ENCODE measurements at places on chromosomes 3 and 15. TPM values are rescaled to one million over a fixed set of nuclear protein-coding genes. Genes with fewer than 3 reads are reported as not detected.
A peak's percentile ranks its signal among the peaks of the same experiment; 100 is the strongest.

Gene PLCB2
- total RNA-seq: under 0.01 TPM

Gene C3orf52
- total RNA-seq: 4.8 TPM

Gene AADAC
- total RNA-seq: under 0.01 TPM

Gene ATP10A
- total RNA-seq: not detected

Gene SST
- not detected for total RNA-seq

Gene GPR62
- not detected for total RNA-seq

Gene MBNL1
- 206 TPM for total RNA-seq

Gene COMMD2
- 22.8 TPM for total RNA-seq

Gene PLSCR2
- not detected for total RNA-seq

Gene SEMA5B
- under 0.01 TPM for total RNA-seq

Gene PDZRN3
- total RNA-seq: not detected

GRCh38 chr3:53140847-53141845, 10.9 kb upstream of the RFT1 start:
- peak; percentile 41 for DNase-seq

DNA sequence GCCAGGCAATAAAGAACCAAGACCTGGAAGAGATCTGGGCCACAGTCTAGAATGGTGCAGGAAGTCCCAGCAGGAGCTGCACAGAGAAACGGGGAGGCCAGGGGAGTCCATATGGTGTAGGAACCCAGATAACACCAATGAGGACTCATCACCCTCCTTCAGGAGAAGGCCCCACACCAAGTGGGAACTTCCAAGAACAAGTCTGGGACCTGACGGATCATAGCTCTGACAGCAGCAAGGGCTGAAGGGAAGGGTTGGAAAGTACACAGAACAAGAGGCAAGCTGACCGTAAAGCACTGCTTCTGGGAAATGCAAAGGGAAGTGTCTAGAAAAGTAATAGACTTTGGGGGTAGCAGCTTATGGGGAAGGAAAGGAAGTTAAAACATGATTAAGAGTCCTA, 34.5 kb downstream of the ANO10 start:
- DNase-seq: no peak

DNA sequence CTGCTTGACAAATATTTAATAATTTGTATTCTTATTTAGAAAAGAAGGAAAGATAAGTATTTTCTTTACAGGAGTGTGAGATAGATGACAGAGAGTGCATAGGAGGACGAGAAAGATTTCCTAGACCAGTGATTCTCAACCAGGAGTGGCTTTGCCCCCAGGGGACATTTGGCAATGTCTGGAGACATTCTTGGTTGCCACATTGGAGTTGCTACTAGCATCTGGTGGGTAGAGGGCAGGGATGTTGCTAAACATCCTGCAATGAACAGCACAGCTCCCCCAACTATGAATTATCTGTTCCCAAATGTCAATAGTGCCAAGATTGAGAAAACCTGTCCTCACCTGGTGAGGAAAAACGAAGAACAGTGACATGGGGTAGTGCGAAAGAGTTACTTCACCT, 30.8 kb upstream of the MINAR1 start:
- no peak for DNase-seq

DNA sequence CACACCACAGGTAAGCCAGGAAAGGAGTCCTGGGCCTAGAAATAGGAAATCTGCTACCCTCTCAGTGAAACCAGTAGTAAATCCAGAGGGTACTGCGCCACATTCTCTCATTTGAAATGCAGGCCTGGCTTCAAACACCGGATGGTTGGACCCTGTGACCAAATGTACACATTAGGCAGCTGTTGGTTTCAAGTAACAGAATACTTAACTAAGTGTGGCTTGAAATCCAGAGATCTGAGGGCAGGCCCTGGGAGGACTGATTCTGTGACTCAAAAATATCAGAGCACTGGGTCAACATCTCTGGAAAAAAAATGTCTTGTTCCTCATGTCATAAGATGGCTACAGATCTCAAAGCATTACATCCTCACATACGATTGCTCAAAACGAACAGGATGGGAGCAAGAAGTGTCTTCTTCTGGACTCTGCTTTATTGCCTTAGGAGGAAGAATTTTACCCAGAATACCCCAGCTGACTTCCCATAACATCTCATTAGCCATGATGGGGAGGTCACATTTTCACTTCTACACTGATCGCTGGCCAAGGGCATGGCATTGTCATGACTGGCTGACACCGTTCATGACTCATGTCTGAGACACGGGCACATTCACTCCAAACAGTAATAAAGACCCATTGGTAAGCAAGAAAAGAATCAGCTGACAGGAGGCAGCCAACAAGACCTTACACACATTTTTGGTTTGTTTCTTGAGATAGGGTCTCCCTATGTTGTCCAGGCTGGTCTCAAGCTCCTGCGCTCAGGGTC, 166.0 kb downstream of the ARRDC4 start:
- DNase-seq: no peak

DNA sequence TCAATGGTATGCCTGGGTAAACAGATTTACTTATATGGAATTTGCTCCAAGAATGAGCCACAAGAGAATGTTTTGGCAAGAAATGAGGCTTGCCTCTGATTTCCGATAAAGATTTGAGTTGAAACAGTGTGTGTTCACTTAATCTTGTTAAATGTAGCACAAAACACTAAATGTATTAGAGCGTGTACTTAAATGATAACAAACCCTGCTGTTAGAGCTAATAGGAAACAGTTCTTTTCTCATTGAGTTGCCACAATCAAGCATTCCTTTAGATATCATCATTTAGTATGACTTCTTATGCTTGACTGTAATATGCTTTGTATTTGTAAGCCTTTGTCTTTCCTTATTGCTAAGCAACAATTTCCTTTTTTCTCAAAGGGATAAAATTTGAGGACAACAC, 353.6 kb upstream of the ZNF717 start:
- no peak for DNase-seq

DNA sequence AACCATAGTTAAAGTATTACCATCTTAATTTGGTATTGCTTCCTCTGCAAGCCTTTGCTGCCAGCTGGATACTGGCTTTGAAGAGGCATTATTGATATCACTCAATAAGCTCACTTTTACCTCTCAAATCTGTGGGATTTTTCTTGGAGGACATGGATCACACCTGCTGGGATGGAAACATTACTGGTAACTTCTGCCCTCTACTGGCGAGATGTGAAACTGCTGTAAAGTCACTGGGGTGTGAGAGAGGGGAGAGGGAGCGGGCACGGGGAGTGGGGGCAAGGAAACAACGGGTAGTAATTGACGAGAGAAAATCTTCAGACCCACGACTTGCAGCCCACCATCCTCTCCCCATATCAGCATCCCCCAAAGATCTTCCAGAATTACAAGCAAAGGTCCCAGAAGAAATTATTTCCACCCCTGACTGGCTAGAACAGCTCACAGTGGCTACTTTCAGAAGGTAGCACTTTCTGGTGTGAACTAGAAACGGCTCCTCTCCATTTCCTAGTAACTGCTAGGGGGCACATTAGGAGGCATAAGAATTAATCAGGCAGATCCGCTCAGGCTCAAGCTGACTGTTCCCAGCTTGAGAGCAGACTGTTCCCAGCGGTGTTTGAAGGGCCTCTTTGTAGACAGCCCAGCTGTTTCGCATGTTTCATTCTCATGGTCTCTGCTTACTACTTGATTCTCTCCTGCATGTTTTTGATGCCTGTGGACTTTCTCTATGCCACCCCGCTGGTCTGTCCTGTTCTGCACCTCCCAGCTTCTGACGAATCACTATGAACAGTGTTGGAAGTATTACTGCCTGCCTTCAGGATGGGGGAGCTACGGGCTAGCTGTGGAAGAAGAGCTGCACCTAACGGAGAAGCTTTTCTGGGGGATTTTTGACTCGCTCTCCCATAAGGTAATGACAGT, 230.4 kb upstream of the CHRM5 start:
- peak; percentile 53 for DNase-seq

DNA sequence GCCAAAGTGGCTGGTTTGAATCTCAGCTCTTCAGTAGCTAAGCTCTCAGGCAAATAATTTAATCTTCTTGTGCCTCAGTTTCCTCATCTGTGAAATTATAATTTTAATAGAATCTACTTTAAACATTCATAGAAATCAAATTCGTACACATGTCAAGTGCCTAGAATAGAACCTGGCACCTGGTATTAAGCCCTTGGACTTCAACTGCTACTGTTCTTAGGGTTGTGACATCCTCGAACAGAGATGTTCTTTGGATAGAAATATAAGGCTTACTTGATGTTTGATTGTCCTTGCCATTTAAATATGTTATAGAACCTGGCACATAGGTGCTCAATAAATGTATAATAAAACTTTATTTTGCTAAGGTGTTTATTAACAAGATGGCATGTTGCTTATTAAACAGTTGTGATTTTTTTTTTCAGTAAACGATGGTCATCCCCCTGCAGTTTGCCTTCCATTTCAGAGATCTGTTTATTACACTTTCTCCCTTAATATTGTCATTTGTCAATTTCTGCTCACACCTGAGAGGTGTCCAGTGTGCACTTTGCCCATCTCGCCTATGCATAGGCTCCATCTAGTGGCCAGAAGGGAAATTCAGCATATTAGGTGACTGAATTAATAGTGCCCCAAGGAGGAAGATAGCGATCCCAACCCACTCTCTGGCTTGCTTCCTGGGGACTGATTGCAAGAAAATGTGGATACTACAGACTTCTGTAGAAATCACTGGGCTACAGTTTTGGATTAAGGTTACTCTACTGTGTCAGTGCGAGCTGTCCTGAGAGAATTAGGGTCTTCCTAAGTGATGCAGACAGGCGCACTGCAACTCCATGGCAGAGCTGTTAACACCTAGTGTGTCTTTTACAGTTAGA, 10.7 kb downstream of the IGF1R start:
- peak; percentile 63 for DNase-seq

- no peak for DNase-seq
These were observed 192.0 kb upstream of the TPRG1 start for GRCh38 chr3:188979669-188980310.

GRCh38 chr3:21435871-21436270, 315.1 kb downstream of the ZNF385D start:
- peak; percentile 83 for DNase-seq

GRCh38 chr15:68789534-68790241, 31.0 kb downstream of the ANP32A start:
- DNase-seq: peak; percentile 43

DNA sequence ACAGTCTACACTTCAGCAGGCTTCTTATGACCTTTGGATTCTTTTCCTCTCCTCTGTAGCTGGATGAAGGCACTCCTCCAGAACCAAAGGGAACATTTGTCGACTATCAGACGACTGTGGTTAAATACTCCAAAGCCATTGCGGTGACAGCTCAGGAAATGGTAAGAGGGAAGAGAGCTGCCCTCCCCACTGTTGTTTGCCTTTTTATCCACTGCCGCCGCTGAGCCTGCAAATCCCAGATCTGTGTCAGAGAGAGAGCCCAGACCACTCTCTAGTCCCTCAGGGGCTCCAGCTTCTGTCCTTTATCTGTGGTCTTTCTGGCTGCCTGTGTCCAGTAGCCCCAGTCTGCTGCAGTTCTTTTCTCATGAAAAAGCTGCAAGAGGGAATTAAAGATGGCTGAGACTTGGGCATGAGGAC, 261.5 kb upstream of the TPM1 start:
- peak; percentile 24 for DNase-seq

GRCh38 chr3:197394464-197395321, 96.3 kb upstream of the DLG1 start:
- peak; percentile 3 for DNase-seq

GRCh38 chr3:94251566-94251965, 188.7 kb downstream of the NSUN3 start:
- no peak for DNase-seq

DNA sequence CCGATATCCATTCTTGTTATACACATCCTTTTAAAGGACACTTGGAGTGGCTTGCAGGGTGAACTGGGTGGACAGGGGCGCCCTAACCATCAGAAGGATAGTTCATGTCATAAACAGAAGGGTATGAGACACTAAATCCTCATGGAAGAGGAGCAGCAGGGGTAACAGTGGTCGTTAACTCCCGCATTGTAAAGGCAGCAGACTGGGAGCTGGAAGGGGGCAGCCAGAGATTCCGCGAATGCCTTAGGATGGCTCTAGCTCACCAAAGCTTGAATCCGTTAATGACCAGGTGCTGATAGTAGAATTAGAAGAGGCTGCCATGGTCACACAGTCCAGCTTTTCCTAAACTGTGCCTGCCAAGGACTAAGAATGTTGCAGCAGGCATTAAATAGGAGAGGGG, 85.2 kb upstream of the ANKRD34C start:
- no peak for DNase-seq

GRCh38 chr3:29050155-29050554, 230.7 kb upstream of the RBMS3 start:
- DNase-seq: no peak

- DNase-seq: no peak
These were observed 542.5 kb upstream of the UBE2E2 start for GRCh38 chr3:22660606-22661005.

DNA sequence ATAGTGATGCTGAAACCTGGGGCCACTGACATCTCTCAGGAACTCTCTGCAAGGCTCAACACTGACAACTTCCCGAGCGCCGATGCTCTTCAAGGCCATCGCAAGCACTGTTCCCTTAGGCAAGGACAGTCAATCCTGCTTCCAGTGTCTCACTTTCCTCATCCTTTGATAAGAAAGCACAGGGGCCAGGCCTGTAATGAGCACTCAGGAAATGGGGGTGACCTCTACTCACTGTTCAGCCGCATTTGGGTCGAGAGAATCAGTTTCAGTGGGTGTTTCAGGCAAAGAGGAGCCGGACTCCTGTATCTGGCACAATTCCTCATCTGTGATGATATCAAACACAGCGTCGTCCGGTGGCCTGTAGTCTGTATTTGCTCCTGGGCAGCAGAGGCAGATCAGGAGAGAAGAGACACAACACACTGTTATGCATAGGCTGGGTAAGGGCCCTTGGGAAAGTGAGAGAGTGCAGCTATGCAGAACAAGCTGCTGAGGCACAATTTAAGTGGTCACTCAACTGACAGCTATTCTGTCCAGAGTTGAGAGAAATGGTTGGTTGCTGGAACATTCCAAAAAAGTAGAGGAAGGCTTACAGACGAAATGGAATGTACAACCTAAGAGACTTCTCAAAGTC, 11.9 kb downstream of the CXCR6 start:
- no peak for DNase-seq

GRCh38 chr3:193621127-193621526, 28.1 kb downstream of the OPA1 start:
- DNase-seq: no peak

GRCh38 chr3:101072300-101072699, 79.1 kb upstream of the ABI3BP start:
- peak; percentile 92 for DNase-seq

- DNase-seq: no peak
These were observed 32.7 kb downstream of the CD200 start for GRCh38 chr3:112365636-112366035.

DNA sequence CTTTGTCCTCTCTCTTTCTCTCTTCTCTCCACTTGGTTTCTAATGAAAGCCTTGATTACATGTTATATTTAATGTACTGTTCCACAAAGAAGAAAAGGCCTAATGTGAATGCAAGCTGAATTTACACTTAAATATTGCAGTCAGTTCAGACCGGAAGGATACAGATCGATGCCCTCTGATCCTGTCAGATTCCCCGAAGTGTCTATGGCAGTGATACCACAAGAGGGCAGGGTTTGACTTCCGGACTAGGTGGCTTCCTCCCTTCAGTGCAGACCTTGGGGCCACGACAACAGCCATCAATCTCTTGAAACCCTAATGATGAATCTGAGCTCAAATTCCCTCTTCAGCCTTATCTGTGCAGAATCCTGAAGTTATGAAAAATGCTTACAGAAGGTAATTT, 29.5 kb downstream of the AGTR1 start:
- DNase-seq: no peak
